ENCODE measurements at places on chromosomes 11 and 22.

- no peak for DNase-seq
Observed at GRCh38 chr11:61870541-61871031, 20.8 kb downstream of the FADS3 start.

- no peak for DNase-seq
Observed at GRCh38 chr11:60798631-60799030, 13.5 kb downstream of the MS4A10 start.

DNA sequence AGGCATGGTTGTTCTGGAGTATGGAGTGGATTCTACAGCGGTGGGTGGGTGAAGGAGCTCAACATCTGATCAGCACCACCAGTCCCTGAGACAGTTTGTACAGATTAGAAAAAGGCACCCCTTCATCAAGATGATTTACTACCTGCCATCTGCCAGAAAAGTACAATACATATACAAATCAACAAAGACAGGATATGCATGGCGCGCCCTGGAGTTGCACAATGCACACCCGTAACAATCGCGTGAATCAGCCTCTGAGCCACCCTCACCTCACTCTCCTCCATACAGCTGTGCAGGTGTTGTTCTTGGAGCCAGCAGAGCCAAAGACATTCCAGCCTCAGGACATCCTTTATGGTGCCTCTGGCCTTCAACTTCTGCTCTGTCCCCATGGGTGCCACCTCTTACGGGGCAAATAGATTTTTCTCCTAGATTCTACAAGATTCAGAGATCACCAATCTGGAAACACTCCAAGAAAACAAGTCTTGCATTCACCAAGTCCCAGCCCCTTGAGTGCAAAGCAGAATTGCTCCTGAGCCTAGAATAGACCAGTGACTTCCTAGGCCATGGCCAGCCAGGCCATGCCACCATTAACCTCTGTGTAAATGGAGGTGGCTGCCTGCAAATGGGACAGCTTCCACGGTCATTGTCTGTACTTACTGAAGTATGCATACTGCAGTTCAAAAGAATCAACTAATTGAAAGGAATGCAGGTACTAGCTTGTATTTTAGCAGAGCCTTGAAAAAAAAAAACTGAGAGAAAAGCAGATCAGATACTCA lies 490.9 kb downstream of the SOX6 start:
- no peak for DNase-seq

GRCh38 chr22:37933711-37934376 lies 19.6 kb downstream of the C22orf23 start:
- DNase-seq, result peak; percentile 71

GRCh38 chr11:77201991-77202841 lies 74.2 kb downstream of the MYO7A start:
- DNase-seq, result no peak

DNA sequence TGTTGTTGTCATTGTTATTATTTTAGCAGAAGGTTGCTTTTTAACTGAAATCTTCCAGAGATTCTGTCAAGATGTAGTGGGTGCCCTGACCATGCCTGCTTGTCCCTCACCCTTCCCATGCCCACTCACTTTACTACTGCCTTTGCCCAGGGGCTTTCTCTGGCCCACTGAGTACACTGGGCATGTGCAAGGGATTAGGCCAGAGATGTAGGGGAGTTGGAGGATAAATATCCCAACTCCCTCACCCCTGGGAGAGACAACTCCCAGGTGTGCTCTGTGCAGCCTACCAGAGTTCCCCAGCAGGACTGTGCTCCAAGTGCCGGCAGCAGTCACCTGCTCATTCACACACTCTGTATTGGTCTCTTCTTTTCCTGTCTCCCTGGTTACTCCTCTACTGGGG lies 559.1 kb downstream of the MIAT start:
- DNase-seq, result no peak

GRCh38 chr11:72721689-72722049 lies 30.5 kb downstream of the ARAP1 start:
- peak; percentile 15 for DNase-seq

DNA sequence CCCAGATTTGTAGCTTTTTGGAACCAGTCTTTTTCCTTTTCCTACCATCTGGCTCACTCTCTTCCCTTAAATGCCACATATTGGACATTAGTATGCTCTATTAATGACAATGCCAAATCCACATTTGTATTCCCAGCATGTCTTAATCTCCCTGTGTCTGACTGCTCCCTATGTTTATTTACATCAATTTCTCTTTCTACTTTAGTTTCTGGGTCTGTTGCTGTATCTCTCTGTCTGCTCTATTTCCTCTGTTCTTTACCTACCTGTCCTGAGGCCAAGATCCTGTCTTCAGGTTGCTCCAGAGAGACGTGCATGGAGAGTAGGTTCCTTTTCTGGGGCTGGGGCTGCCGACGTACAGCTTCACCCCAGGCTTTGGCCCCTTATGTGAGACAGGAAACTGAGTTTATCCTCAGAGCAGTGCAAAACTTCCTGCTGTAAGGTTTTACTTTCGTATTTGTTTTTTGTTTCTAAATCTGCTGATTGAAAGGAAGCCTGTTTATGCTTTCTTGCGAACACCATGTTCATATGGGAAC lies 25.6 kb downstream of the OR2AG2 start:
- no peak for DNase-seq

DNA sequence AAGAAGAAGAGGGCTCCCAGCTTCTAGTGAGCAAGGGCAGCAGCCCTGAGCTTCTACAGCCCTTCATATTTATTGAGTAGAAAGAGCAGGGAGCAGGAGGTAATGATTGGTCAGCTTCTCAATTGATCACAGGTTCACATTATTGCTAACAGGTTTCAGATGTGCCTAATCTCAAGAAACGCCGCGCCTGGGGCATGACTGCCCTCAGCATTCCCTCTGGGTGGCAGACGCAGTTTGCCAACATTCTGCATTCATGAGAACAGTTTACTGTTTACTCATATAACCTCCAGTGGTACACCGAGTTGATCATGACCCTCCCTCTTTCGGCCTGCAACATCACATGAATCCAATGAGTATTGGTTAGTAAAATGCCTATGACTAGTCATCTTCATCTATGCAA lies 4.7 kb upstream of the ZNF74 start:
- no peak for DNase-seq

- no peak for DNase-seq
Observed at GRCh38 chr11:108859510-108859909, 194.6 kb downstream of the DDX10 start.

DNA sequence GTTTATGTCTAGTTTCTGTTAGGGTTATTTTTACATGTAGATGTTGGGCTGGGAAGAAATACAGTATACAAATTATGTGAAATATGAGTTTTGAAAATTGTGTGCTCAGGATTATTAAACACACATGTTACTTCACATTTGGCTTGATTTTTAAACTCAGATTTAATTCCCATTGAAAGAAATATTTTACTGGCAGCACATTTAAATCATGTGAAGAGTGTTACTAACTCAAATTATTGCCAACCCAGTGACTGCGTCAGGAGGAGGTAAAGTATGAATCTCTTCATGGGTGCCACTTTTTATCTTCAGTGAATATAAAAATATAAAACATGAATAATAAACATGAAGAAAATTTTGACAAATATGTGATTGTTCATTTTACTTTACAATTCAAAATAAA lies 457.5 kb upstream of the CCDC179 start:
- DNase-seq, result no peak

GRCh38 chr11:3202759-3203158 lies 15.9 kb downstream of the MRGPRG start:
- DNase-seq, result no peak

DNA sequence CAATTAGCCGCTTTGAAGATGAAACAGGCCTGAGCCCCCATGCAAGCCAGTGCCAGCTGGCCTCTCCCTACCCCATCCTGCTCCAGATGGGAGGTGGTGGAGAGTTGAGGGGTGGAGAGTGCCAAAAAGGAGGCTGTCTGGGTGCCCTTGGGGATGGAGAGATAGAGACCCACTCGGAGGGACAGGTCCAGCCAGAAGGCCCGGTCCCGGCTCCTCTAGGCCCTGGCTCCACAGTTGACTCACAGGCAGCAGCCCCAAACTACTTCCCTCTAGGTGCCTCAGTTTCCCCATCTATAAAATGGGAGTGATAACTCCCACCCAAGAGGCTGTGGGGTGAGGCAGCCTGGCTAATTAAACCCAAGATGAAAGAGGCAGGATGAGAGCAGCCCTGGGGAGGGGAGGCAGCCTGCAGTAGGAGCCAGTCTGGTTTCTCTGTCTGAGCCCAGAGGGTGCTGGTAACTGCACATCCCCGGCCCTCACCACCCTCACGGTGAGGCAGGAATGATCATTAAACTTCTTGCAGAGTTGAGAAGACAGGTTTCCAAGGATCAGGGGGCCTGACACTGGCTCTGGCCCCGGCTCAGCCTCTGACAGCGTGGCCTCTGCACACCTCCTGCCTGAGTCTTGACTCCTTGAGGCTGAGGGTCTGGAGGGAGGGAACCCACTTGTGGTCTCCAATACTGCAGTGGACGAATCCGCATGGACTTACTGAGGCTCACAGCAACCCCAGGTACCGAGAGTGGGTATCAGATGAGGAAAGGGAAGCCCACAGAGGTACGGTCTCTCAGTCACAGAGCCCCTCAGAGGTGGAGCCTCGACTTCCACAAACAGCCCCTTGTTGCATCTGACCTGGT lies 1.4 kb upstream of the AP5B1 start:
- no peak for DNase-seq

- no peak for DNase-seq
Observed at GRCh38 chr11:91653079-91653754, 571.4 kb upstream of the FAT3 start.

- DNase-seq, result no peak
Observed at GRCh38 chr11:9922806-9923205, 258.9 kb downstream of the SWAP70 start.

- DNase-seq, result no peak
Observed at GRCh38 chr11:82045748-82046457, 687.8 kb downstream of the FAM181B start.

DNA sequence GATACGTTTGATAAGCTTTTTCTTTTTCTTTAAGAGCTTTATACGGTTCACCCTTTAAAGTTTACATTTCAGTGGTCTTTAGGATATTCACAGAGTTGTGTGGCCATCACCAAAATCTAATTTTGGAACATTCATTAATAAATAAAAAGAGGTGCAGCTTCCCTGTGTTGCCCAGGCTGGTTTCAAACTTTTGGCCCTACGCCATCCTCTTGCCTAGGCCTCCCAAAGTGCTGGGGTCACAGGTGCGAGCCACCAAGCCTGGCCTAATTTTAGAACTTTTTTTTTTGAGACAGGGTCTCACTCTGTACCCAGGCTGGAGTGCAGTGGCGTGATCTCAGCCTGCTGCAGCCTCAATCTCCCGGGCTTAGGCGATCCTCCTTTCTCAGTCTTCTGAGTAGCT lies 30.6 kb downstream of the MED15 start:
- no peak for DNase-seq

DNA sequence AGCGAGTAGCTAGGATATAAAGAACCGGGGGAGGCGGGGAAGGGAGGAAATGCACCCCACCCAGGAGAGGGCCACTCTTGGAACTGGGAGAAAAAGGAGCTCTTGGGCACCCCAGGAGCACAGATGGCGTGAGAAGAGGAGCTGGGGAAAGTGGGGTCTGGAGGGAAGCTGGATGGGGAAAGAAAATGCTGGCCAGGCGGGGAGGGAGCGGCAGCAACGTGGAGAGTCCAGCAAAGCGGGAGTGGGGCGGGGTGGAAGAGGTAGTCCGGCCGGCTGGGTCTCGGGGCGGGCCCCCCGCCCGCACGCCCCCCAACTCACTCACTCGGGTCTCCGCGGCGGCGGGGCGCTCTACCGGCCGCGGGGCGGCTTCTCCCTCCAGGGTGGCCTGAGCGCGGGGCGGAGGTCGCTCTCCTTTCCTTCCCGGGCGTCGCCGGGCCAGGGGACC lies 522 bp downstream of the TOB2 start:
- no peak for DNase-seq

- DNase-seq, result no peak
Observed at GRCh38 chr22:23163665-23164064, 16.6 kb upstream of the BCR start.

DNA sequence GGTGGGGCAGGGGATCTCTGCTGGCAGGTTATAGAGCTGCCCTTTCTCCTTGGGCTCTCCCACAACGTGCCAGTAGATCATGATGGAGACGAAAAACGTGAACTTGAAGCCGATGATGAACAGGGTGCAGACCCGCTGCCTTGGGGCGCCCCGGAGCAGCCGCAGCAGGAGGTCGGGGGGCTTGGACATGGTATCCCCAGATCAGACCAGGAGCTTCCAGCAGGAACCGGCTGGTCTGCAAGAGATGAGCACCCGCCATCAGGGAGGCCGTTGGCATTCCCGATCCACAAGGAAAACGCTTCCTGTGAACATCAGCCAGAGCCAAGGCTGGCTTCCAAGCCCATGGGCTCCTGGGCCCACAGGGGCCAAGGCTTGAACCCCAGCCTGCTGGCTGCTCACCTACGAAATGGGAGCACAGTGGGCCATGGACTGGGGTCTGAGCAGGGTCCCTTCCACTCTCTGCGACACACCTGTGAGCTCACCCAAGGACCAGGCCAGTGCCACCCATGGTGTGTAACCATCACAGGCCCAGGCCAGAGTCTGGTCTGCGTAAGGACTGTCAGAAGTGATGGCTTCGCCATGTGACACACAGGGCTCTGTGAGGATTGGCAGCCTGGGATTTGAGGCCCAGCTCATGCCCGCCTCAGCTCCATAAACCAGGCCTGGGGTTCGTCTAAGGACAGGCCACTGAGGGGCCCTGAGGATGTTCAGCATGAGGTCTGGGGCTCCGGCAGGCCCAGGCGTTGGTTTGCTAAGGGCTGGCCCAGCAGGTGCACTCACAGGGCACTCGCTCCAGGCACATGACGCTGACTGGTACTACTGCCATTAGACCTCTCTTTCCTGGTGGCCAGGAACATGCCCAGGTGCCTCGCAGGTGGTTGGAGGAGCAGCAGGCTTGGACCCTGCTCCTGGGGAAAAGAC lies 26.6 kb downstream of the A4GALT start:
- DNase-seq, result no peak

DNA sequence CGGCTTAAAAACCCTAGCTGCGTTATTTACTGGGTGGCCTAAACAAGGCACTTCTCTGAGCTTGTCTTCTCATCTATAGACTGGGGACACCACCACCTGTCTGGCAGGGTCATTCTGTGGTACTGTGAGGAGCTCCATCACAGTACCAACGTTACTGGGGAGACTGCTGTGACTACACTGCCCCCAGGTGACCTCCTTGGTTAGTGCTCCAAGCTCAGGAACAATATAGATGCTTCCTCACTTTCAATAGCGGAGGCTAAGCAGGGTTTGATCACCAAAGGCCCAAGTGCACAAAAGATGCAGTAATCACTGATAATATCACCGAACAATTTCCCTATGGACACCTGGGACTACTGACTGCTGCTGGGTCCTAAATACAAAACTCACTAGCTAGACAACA lies 18.8 kb downstream of the PRPF19 start:
- no peak for DNase-seq

- no peak for DNase-seq
Observed at GRCh38 chr11:27296497-27296896, 66.5 kb downstream of the CCDC34 start.

DNA sequence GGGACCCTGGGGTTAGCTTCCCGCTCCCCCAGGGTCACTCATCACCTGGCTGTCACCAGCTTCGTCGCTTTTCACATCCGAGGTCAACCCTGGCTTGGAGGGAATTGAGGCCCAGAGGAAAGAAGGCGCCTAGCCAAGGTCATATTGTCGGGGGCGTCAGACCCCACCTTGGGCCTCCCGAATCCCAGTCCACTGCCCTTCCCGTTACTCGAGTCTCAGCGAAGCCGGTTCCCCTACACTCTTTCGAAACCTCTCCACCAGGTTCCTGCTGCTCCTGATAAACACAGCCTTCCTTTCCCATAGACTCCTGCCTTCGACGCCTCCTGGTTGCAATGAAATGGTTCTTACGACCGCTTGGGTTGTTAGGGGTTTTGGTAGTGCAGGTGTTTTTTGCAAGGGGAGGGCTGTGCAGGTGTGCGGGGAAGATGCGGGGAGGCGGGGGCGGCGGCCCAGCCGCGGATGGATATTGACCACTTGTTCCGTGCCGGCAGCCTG lies 642 bp downstream of the NAA40 start:
- DNase-seq, result no peak
